ENCODE measurements at places on chromosomes 1 and 21.

GRCh38 chr1:5150191-5150590 is 495.8 kb downstream of the AJAP1 start:
- DNase-seq: no peak

DNA sequence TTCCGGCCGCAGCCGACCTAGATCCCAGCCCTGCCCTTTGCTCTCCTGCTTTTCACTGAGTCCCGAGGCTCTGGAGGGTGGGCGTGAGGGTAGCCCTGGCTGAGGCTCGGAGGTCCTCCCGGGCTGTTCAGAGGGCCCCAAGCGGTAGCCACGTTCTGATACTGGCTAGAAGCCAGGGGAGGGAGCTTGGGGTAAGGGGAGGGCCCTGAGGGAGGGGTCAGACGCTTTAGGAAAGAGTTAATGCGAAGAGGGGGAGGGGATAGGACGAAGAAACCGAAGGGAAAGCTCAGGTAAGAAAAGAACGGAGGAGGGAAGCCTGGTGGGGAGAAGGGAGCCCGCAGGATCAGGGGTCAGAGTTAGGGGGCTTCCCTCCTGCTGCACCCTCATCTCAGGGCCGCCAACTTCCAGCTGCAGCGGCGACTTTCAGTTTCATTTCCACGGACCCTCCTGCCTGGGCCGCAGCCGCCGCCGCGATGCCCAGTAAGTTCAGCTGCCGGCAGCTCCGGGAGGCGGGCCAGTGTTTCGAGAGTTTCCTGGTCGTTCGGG is at the start of gene MOV10:
MOV10 (plus strand) TSS at position 220 of the 546 bp plus-strand sequence; CDS start at position 474, 254 bp downstream.
- DNase-seq: peak; percentile 67

GRCh38 chr1:211842518-211842917 is 12.0 kb upstream of the LPGAT1 start:
- no peak for DNase-seq

DNA sequence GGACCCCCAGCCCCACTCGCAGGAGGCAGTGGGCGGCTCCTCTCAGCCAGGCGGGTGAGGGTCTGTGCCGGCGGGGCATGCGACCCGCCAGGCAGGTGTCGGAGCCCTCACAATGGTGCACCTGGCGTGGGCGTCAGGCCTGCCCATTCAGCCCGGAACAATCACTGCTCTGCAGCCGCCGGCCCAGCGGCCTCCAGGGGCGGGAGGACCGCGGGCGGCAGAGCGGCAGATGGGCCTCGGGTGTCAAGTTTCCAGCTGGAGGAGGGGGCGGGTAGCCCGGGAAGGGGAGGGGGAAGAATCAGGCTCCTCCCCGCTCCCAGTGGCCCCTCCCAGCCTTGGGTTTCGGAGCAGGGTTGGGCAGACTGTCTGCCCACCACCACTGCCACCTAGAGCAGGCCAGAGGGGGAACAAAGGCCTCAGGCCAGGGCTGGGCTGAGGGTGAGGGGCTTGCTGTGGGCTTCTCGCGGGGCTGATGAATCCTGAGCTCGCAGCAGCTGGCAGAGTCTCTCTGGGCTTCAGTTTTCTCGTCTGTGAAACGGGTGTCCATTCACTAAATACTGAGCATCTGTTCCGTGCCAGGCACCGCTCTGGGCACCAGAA is 39.5 kb upstream of the CASZ1 start:
- no peak for DNase-seq

DNA sequence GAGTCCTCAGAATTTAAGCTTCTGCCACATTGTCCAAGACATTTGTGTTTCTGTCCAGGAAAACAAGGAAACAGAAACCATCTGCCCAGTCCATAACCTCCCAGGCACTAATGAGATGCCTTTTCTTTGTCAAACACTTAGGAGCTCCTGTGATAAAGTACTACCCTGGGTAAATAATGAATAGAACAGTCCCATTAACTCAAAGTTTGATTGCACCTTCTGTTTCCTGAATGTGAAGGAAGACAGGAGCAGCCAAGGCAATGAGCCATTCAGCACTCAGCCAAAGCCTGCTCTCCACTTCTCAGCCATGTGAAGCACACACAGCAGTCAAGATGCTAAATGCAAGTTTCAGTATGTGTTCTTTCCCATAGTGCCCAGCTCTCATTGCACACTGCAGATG is 199.8 kb downstream of the SEC16B start:
- DNase-seq: no peak

DNA sequence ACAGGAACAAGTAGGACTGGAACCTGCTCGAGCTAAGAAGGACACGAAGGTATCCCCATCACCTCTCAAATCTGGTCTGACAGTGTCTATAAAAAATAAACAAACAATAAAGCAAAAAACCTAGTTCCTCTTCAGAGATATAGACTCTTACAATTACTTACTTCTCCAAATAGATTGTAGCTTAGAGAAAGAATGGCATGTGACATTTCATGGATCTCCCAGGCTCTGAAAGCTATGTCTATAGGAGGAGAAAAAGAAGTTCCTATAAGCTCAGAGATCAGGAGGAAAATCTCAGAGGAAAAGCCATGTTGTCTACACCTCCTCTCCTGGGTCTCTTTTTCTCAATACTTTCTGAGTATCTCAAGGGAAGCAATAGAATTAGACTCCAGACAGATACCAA is 12.3 kb upstream of the OR10J5 start:
- DNase-seq: no peak

DNA sequence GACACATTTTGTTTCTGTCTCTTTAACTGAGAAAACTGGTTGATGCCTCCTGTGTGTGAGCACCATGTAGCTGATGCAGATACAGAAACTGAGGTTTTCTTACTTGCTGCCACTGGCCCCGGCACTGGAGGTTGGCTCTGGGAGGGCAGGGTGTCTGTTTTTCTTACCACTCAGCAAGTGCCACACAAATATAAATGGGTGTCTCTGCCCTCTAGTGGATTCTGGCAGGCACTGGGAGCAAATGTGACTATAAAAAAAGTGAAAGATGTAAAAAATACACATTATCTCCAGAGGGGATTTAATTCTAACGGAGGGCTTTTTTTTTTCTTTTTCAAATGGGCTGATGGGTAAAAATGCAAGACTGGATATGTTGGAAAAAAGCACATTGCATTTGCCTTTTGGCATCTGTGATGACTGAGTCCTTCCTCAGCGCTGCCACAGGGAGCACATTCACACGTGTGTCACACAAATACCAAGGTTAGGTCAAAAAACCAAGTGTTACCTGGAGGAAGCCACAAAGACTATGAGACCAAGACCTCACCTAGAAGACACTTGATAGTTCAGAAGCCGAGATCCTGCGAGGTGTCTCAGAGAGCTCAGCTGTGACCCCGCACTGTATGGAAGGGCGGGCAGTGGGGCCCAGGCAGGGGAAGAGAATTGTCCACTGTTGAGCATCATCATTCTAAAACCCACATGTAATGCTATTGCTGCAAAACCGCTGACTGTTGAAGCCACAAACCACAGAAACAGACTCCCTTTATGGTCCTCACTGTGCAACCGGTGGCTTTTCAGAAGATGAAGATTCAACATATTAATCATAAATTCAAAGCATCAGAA is 18.9 kb downstream of the PGBD2 start:
- DNase-seq: peak; percentile 67

DNA sequence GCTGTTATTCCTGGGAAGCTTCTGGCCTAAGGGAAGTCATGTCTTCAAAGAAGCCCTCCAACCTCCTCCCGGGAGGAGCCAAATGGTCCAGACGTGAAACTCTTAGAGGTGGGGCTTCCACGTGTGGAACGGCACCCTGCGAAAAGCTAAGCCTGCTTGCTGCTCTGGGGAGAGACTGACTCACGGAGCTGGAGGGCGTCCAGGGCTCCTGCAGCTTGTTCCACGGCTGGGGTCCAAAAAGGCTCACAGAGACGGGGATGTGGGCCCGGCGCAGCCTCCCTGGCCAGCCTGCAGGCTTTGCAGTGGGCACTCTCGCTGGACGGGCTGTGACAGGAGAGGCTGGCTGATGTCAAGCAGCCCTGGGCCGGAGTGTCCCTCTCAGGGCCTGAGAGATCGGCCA is 105.1 kb downstream of the COLGALT2 start:
- DNase-seq: peak; percentile 83

DNA sequence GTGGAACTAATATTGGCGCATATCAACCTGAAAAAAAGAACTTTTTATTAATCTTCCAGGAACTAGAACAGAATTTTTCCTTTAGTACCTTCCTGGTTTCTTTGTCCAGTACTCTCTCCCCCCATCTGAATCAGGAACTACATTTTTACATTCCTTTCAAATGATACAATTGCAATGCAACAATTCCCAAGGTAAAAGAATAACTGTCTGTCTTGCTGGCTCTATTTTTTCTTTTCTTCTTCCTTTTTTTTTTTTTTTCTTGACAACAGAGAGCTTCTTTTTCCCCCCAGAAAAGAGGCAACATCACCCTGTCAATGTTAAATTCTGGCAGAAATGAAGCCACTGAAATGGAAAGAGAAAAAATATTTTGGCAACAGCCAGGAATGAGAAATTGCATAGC is 4.5 kb upstream of the CD101 start:
- no peak for DNase-seq

DNA sequence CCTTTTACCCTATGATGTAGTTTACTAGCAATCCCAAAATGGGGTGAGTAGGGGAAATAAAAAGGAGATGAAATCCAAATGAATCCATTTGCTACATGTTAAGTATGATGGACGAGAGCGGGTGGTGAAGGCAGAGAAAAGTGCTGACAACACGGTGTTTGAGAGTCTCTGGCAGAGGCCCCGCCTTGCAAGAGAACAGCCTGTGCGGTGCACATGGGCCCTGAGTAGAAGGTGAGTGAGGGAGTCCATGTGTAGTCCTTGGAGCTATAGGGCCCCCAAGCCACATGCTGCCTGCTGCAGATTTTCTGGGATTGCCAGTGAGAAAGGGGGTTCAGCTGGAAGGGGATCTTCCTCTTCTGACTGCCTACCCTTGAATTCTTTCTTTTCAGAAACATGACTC is 177.1 kb downstream of the TNR start:
- no peak for DNase-seq

- no peak for DNase-seq
These were observed 573 bp upstream of the CPT2 start for GRCh38 chr1:53196017-53196484.

DNA sequence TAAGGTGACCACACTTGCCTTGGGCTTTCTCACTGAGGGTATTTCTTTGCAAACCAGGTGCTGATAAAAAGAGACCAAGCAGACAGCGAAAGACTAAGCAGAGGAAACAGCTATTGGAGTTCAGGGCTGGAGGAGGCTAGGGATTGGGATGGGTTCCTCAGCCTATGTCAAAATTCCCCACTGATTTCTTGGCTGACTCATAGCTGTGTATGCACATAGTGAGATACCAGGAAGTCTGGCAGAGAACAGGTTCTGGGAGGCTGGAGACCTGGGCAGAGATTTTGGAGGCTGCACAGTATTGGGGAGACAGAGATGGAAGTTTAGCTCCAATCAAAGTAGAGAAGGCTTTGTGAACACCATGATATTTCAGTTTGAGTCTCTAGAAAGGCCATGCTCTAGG is 25.3 kb downstream of the YARS1 start:
- DNase-seq: no peak

DNA sequence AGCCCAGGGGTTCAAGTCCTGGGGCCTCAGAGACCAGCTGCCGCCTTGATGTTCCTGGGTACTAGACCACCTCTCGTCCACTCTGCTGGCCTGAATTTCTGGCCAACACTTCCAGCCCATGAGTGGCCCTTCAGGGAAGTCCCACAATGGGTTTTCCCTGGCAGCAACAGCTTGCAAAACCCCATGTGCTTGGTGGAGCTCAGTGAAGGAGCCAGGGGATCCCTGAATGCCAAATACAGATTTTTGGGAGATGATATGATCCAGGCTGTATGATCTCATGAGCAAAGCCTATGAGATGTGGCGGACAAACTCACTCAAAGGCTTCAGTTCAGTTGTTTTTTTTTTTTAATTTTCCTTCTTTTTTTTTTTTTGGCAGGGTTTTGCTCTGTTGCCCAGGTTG is 9.6 kb upstream of the RASSF5 start:
- DNase-seq: no peak

DNA sequence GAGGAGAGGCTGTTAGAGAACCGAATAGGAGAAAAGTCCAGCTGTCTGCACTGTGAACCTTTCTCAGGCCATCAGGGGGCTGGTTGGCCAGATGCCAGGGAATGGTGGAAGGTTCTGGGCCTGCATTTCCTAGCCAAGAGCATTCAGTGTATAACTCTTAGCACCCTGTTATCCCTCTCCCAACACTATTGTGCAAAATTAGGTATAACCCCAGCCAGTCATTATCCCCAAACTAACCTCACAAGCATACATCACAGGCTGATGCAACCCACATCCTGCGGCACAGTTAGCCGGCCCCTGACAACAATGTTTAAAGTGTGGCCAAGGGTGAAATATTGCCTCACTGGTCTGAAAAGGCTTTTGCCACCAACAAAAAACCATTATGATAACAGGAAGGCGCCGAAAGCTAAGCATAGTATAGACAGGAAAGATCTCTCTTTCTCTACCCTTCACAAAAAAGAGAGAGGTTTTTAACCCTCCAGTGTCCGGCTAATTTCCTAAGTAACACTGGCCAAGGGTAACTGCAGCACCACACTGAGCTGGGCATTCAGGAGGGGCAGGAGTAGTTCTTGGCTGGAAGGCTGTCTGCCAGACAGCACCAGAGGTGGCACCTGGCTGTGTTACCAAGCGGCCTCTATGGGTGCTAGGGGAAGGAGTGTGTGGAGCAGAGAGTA is 77.3 kb upstream of the BCAR3 start:
- DNase-seq: no peak

- no peak for DNase-seq
These were observed 269.5 kb upstream of the NCAM2 start for GRCh38 chr21:20728691-20729090.

DNA sequence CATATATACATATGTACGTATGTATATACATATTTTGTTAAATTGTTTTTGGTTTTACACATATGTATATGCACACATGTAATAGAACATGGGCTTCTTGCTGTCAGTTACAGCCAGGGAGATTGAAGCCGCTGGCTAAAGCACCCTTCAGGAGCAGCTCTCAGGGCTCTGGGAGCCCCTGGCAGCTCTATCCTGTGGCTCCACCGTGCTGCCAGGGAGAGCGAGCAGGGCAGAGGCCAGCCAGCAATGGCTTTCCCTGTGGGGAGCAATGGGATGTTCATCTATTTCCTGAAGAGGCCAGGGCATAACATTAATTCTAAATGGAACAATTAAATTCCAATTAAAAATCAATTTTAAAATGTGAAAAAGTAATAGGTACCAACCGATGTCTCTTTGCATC is 102.9 kb downstream of the PSMG1 start:
- no peak for DNase-seq

DNA sequence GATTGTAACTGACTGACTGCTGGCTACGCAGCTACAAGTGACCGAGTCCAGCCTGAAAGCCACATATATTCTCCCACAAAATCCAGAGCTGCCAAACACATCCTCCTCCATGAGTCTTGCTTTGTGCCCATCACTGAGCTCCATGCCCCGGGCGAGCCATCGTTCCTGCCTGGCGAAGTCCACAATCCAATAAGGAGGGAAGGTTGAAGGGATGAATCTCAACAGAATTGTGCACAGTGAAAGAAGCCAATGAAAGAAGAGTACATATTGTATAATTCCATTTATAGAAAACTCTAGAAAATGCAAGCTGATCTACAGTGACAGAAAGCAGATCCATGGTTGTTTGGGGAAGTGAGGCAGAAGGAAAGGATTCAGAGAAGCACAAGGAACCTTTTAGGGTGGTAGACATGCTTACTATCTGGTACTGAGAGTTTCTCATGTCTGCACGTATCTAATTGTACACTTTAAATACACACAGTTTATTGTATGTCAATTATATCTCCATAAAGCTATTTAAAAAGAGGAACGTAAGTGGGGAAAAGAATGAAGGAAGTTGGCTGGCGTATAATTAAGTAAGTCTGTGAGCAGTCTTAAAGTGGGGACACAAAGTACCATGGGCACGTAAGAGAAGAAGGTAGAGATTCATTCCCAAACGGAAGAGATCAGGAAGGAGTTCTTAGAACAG is 115.9 kb upstream of the JUN start:
- DNase-seq: no peak
